Neural crest cell (in vitro differentiated cells): ENCODE measurements at places on chromosomes 3 and 15.

DNA sequence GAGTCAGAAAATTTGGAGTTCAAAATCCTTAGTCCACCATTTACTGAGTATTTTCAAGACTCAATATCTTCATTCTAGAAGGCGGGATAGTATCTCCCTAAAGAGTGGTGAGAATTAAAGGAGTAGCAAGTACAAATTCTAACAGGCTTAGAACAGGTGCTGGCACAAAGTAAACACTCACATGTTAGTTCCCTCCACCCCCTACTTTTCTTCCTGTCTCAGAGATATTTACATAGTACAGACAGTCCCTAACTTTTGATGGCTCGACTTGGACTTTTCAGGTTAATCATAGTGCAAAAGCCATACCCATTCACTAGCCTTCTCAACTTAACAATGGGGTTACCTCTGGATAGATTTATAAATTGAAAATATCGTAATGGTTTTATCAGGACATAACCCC is 476.2 kb upstream of the RASGRP1 start:
- no peak for DNase-seq

DNA sequence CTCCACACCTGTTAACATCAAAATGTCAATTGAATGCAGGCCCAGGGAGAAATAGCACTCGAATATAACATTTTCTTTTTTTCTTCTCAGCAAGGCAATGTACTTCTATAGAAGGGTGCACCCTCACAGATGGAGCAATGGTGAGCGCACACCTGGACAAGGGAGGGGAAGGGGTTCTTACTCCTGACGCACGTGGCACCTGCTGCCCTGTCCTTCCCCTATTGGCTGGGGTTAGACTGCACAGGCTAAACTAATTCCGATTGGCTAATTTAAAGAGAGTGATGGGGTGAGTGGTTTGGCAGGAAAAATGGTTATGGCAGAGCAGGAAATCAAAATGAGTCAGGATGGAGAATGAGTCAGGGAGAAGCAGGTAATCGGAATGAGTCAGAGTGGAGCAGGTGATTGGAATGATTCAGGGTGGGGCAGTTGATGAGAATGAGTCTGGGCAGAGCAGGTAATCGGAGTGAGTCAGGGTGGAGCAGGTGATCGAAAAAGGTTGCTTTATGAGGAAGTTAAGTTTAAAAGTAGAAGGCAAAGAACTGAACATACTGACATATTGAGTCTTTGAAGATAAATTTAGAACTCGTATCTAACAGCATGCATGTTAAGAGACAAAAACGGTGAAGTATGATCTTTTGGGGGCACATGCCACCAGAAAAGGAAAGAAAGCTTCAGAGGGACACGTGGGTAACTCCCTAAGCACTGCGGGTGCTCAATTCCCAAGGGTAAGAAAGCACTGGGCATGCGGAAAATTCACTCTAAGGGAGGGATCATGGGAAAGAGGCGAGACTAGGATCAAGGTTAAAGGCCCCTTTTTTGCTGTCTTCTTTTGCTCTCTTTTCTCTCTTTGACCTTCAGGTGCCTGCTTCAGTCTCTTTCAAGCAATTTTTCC is 72.9 kb upstream of the GALNT15 start:
- DNase-seq: no peak

- no peak for DNase-seq
These were observed 57.4 kb upstream of the ST3GAL6 start for GRCh38 chr3:98705694-98706093.

DNA sequence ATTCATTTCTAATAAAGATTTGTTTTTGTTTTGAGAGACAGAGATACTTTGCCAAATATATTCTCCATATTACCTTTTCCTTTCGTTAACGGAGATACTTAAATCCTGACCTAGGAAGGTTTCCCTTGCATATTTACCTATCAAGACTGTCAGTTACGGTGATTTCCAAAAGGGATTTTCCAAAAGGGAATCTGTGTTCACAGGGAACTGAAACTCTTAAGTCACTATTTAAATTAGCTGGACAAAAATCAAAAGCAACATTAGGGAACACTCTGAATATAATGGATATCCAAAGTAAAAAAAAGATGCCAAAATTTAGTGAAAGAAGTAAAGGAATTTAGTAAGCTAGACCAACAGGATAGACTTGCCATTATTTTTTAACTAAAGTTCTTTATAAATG is 576 bp downstream of the LRRFIP2 start:
- DNase-seq: no peak

DNA sequence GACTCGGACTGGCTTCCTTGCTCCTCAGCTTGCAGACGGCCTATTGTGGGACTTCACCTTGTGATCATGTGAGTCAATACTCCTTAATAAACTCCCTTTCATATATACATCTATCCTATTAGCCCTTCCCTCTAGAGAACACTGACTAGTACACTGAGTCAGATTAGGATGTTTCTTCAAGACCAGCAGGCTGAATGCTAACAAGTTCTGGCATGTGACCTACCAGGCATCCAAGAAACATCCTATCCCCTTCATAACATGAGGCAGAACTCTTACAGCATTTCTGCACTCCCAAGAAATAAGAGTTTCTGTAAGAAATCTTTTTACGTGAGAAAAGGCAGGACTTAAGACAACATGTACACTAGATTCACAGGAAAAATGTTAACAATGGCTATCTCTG is 9.3 kb downstream of the CFAP92 start:
- no peak for DNase-seq

DNA sequence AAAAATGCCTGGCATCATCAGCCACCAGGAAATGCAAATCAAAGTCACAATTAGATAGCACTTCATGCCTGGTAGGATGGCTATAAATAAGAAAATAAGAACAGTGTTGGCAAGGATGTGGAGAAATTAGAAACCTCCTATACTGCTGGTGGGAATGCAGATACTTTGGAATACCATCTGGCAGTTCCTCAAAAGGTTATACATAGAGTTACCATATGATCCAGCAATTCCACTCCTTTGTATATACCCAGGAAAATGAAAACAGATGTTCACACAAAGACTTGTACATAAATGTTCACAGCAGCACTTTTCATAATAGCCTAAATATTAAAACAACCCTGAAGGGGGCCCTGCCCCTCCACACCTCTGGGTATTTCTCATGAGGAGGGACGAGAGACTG is 13.7 kb downstream of the ACSBG1 start:
- DNase-seq: no peak
